Small intestine (tissue), 16 donors: ENCODE measurements at places on chromosomes 1 and 21.

GRCh38 chr1:111179968-111180533, 20.4 kb downstream of the DENND2D start:
- no peaks in the 10 kb centered on the region for H3K4me1 ChIP-seq
- no peak overlapping the region for H3K27ac ChIP-seq
- peaks cover 6% of the 10 kb centered on the region for H3K36me3 ChIP-seq
- no peak overlapping the region for H3K4me3 ChIP-seq
- H3K27me3 ChIP-seq: no peaks in the 10 kb centered on the region
- no peak for DNase-seq

DNA sequence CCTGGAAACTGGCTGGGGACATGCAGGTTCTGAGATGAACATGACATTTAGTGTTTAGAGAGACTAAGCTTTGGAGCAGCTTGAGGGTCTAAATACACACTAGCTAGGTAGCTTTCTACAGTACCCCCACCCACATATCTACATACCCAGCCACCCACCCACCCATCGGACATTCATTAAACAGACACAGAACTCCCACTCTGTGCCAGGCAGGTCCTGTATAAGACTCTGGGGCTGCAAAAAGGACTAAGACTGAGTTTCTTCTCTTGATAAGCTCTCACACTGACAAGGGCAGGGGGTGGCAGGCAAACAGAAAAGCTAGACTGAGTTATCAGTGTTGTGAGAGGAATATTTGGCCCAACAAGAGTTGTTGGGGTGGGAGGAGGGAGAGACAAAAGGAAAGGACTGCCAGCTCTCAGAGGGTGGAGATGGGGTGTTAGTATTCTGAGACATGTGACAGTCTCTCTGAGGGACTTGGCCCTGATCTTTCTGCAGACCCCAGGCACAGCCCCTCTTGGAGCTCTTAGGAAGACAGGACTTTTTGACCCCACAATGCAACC, 6.8 kb downstream of the MAP7D1 start:
- no peak for DNase-seq
- no peaks in the 10 kb centered on the region for H3K27me3 ChIP-seq
- H3K36me3 ChIP-seq: no peaks in the 10 kb centered on the region
- H3K4me1 ChIP-seq: peaks cover 5% of the 10 kb centered on the region
- H3K4me3 ChIP-seq: no peak overlapping the region

- no peak overlapping the region for H3K4me3 ChIP-seq
- H3K4me1 ChIP-seq: peaks cover 3% of the 10 kb centered on the region
- H3K36me3 ChIP-seq: peaks cover 6% of the 10 kb centered on the region
- H3K27me3 ChIP-seq: peaks cover 3% of the 10 kb centered on the region
Measured at GRCh38 chr21:41744028-41744930, 22.6 kb downstream of the RIPK4 start.

DNA sequence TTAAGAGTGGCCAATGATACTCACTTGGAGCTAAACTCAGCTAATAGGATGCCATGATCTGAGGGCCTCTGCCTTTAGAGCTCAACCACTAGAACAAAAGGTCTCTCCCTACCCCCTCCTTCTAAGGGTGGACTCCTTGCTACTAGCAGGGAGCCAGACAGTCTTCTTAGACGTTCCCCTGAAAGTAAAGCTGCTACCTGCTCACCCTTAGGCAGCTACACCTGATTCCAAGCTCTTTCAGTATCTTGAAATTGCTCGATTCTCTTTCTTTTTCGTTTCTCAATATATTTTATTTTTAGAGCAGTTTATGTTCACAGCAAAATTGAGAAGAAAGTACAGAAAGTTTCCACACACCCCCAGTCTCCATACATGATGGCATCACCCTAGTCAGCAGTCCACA, 112.6 kb upstream of the KCNJ15 start:
- H3K36me3 ChIP-seq: no peaks in the 10 kb centered on the region
- no peaks in the 10 kb centered on the region for H3K27me3 ChIP-seq
- H3K4me3 ChIP-seq: no peak overlapping the region
- no peak overlapping the region for H3K27ac ChIP-seq
- no peak for DNase-seq

- no peaks in the 10 kb centered on the region for H3K36me3 ChIP-seq
- H3K27me3 ChIP-seq: no peaks in the 10 kb centered on the region
- H3K4me3 ChIP-seq: peak overlapping the region; percentile 26
- DNase-seq: no peak
- peaks cover 12% of the 10 kb centered on the region for H3K4me1 ChIP-seq
Measured at GRCh38 chr1:6027591-6027990, 18.1 kb upstream of the KCNAB2 start.

- H3K36me3 ChIP-seq: no peaks in the 10 kb centered on the region
- DNase-seq: no peak
- H3K4me3 ChIP-seq: no peak overlapping the region
- no peaks in the 10 kb centered on the region for H3K4me1 ChIP-seq
- H3K27me3 ChIP-seq: no peaks in the 10 kb centered on the region
Measured at GRCh38 chr1:238649200-238649599, 737.2 kb upstream of the CHRM3 start.

DNA sequence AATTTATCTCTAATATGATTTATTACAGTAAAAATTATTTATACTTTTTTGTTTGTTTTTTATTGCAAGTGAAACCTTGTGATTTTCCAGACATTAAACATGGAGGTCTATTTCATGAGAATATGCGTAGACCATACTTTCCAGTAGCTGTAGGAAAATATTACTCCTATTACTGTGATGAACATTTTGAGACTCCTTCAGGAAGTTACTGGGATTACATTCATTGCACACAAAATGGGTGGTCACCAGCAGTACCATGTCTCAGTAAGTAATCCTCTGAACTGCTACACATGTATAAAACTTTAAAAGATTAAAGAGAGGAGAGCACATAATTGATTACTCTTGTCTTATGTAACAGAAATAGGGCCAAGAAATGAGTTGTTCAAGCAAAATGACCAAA, 4.5 kb downstream of the CFHR3 start:
- H3K27me3 ChIP-seq: no peaks in the 10 kb centered on the region
- no peak overlapping the region for H3K4me3 ChIP-seq
- no peak overlapping the region for H3K27ac ChIP-seq
- H3K36me3 ChIP-seq: no peaks in the 10 kb centered on the region
- H3K4me1 ChIP-seq: no peaks in the 10 kb centered on the region

DNA sequence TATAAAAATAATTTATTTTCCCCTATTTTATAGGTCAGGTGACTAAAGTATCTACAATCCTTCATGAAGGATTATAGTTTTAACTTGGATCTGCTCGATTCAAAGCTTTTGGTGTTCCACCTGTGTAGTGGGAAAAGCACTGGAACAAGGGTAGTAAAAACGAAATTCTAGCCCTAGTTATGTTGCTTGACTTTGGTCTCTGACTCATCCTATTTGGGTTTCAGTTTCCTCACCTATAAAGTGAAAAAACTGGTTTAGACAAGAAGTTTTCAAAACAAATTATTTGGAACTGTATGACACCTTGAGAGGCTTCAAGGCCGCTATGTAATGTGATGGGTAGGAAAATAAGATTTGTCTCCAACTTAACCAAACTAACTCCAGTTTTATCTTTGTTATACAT, 505.2 kb upstream of the ZRANB2 start:
- H3K27me3 ChIP-seq: no peaks in the 10 kb centered on the region
- H3K27ac ChIP-seq: no peak overlapping the region
- no peaks in the 10 kb centered on the region for H3K4me1 ChIP-seq
- no peak overlapping the region for H3K4me3 ChIP-seq
- DNase-seq: no peak

- H3K27ac ChIP-seq: peak overlapping the region; percentile 97
- no peaks in the 10 kb centered on the region for H3K27me3 ChIP-seq
- H3K36me3 ChIP-seq: no peaks in the 10 kb centered on the region
- no peak overlapping the region for H3K4me3 ChIP-seq
Measured at GRCh38 chr21:33201956-33202355, 27.8 kb upstream of the IFNAR2 start.

DNA sequence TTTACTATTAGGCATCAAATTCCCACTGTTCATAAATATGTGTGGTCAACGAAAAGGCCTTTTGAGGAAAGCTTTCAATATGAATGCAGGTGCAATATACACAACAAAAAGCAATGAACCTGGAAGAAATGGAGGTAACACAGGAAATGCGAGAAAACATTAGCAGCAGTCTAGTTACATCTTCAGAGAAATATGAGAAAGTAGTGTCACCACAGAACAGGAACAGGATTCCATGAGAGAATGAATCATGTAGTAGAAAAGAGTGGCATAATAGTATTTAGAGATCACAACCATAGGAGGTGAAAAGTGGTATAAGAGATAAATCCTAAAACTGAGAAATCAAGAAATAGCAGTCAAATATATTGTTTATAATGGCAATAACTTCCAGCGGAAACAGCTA, 103.7 kb downstream of the AK5 start:
- H3K4me3 ChIP-seq: no peak overlapping the region
- H3K4me1 ChIP-seq: no peaks in the 10 kb centered on the region
- no peaks in the 10 kb centered on the region for H3K36me3 ChIP-seq
- H3K27ac ChIP-seq: no peak overlapping the region

DNA sequence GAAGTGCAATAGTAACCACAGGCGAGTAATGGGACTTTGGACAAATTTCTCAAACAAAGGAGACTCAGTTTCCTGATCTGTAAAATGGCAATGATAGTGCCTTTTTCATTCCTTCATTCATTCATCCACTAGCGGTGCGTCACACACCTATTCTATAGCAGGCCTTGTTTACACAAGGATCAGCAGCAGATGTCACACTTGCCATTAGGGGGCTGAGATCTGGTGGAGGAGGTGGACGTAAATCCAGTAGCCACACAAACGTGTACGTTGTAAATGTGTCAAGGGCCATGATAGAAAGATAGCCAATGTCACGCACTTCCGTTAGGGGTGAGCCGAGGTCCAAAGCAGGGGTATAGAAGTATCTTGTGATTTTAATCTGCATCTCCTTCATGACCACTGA, 34.2 kb downstream of the SERINC2 start:
- H3K36me3 ChIP-seq: no peaks in the 10 kb centered on the region
- H3K4me3 ChIP-seq: no peak overlapping the region
- peak; percentile 55 for DNase-seq
- H3K4me1 ChIP-seq: peaks cover 37% of the 10 kb centered on the region

DNA sequence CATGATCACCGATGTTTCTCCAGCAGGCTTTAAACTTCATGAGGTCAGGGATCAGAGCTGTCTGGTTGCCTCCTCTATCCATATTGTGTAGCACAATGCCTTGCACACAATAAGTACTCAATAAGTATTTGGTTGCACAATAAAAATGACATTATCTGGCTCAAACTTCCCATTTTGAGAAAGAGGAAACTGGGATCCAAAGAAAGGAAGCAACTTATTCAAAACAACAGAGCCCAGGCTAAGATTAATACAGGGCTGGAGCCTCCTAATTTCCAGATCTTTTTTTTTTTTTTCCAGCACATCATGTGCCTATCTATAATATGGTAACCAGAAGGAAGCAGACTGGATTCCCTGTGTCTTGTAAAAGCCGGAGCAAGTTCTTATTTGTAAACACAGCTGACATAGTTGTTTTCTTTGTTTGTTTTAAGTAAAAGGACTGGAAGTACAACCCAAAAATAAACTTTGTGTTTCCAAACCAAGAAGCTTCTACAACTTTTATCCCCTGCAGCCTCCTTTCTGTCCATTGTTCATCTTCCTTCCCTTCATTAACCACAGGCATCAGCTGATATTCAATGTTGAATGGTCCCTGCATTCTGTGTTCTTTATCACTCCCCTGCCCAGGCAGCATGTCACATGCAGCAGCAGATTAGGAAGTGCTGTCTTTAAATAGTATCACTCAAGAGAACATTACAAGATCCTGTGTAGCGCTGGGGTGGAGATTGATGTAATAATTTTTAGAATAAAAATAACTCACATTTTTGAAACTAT, 71.2 kb upstream of the HOOK1 start:
- no peak overlapping the region for H3K4me3 ChIP-seq
- DNase-seq: no peak
- no peaks in the 10 kb centered on the region for H3K4me1 ChIP-seq
- peak overlapping the region; percentile 40 for H3K27ac ChIP-seq

DNA sequence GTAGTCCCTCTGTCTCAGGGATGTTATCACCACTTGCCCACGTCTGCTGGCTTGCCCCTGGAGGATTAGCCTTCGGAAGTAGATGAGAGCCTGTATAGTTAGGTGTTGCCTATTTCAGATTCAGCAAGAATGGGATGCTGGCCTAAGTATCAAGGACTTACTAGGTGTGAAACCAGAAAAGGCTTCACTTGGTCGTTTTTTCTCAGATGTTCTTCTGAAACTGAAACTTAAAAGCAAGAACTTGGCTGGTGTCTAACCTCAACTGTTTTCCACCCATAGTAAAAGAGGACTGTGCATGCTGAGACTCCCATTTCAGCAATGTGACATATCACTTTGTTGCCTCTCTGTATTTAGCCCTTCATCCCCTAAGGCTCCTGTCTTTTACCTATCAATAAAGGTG, 67.0 kb upstream of the LRRC53 start:
- no peaks in the 10 kb centered on the region for H3K36me3 ChIP-seq
- H3K27ac ChIP-seq: no peak overlapping the region
- no peaks in the 10 kb centered on the region for H3K4me1 ChIP-seq
- H3K27me3 ChIP-seq: no peaks in the 10 kb centered on the region
- no peak overlapping the region for H3K4me3 ChIP-seq

DNA sequence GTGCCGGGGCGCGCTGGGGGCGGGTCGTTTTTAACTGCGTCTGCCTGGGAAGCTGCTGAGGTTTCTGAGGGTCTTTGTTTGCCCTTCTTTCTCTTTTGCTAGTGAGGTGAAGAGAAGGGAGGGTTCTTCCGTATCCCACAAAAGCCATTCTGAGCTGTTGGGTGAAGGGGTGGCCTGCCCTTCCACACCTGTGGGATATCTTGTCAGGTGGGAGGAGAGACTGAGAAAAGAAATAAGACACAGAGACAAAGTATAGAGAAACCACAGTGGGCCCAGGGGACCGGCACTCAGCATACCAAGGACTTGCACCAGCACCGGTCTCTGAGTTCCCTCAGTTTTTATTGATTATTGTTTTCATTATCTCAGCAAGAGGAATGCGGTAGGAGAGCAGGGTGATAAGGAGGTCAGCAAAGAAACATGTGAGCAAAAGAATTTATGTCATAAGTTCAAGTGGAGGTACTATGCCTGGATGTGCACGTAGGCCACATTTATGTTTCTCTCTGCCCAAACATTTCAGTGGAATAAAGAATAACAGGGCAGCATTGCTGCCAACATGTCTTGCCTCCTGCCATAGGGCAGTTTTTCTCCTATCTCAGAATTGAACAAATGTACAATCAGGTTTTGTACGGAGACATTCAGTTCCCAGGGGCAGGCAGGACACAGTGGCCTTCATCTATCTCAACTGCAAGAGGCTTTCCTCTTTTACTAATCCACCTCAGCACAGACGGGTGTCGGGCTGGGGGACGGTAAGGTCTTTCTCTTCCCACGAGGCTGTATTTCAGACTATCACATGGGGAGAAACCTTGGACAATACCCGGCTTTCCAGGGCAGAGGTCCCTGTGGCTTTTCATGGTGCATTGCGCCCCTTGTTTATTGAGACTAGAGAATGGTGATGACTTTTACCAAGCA, 972 bp downstream of the PGBD2 start:
- H3K27ac ChIP-seq: peak overlapping the region; percentile 90
- peak overlapping the region; percentile 39 for H3K4me3 ChIP-seq
- peak; percentile 76 for DNase-seq
- H3K36me3 ChIP-seq: peaks cover 2% of the 10 kb centered on the region
- H3K27me3 ChIP-seq: no peaks in the 10 kb centered on the region
- peaks cover 19% of the 10 kb centered on the region for H3K4me1 ChIP-seq

GRCh38 chr1:160025314-160025713, 6.5 kb downstream of the PIGM start:
- no peak overlapping the region for H3K27ac ChIP-seq
- no peak for DNase-seq
- H3K27me3 ChIP-seq: no peaks in the 10 kb centered on the region
- H3K4me1 ChIP-seq: peaks cover 16% of the 10 kb centered on the region
- H3K4me3 ChIP-seq: no peak overlapping the region
- peaks cover 2% of the 10 kb centered on the region for H3K36me3 ChIP-seq
